ENCODE measurements at places on chromosomes 5 and 9.

DNA sequence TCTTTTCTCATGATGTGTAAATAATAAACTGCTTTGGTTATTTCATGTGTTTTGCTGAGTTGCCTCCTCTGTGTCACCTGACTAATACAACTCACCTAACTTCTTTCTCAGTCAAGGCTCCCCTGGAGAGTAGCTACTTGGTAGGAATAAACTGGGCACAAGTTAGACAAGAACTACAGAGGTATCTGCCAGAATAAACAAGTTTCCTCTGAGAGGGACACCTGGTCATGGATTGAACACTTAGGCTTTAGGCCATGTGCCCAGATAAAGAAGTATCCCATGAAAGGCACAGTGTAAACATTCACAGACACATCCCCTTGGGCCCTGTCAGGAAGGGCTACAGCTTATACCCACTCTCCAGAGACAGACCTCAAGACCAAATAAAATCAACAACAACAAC, 532.5 kb downstream of the KIF4B start:
- no peak for DNase-seq

GRCh38 chr5:6043491-6044310, 334.6 kb downstream of the MED10 start:
- no peak for DNase-seq

DNA sequence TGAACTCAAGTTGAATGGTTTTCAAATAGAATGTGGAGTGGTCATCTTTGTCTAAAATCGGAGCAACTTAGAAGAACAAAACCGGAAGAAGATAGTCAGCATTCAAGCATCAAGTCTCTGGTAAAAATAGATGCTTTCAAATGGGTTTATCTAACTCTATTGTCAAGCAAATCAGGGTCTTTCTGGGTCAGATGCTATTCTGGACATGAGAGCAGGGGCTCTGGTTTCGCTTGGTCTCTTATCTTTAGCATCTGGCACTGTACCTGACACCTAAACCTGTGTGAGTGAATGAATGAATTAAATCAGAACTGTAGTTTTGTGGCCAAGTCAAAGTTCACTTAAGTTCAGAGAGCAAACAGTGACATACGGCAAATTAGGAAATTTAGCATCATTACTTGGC, 173.5 kb downstream of the SLIT3 start:
- DNase-seq = no peak

DNA sequence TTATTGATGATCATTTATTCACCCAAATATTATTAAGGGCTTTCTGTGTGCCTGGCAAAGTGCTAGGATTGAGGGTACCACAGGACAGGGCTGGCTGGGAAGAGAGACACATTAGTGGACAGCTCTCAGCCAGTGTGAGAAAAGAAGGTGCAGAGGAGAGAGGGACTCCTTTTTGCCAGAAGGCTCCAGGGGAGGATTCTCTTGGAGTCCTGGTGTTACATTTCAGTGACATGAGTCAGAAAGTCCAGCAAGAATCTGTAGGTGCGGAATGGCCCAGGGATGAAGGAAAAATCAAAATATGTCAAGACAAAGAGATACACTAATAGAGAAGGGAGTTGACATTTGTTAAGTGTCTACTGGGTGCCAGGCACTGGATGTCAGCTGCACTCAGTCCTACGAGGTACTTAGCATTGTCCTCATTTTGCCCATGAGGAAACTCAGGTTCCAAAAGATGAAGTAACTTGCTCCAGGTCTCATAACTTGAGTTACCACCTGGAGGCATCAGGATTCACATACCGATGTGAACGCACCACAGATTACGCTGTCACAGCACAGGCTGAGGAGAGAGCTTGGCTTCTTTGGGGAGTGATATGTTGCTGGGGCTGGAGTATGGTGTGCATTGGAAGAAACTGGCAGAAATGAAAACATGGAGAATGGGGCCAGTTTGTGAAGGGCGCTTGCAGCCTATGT, 60.5 kb downstream of the RASGRF2 start:
- no peak for DNase-seq

Measured in left ventricle myocardium superior (tissue), 1 donor.